Thoracic aorta (tissue), 2 donors: ENCODE measurements at places on chromosomes 16 and 17. TPM values are rescaled to one million over a fixed set of nuclear protein-coding genes. Genes with fewer than 3 reads are reported as not detected.

GRCh38 chr16:47388705-47389104 lies 72.2 kb downstream of the ITFG1 start:
- H3K27me3 ChIP-seq: no peaks in the 10 kb centered on the region
- no peaks in the 10 kb centered on the region for H3K4me1 ChIP-seq
- no peak overlapping the region for H3K4me3 ChIP-seq
- no peak for DNase-seq
- H3K36me3 ChIP-seq: no peaks in the 10 kb centered on the region
- no peak overlapping the region for H3K27ac ChIP-seq

DNA sequence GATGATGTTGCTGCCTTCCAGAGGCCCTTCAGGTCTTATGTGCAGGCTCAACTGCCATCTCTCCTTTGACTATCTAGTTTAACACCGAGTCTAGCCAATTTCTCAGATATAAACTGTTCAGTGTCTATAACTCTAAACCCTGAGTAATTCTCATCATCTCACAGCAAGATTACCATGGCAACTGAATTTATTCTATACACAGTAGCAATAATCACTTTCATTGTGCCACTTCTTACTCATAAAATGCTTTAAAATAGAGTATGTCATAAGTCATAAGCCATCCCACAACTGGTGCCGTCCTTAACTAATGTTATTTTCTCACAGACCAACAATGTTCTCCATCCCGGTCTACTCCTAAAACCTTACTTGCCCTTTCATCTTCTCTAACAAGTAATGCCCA lies 45.0 kb downstream of the SYNRG start:
- H3K4me1 ChIP-seq: no peaks in the 10 kb centered on the region
- H3K4me3 ChIP-seq: no peak overlapping the region
- peaks cover 47% of the 10 kb centered on the region for H3K36me3 ChIP-seq

CACNG1 gene
- not detected for total RNA-seq

TPSG1 gene
- total RNA-seq: 0.54 TPM
